ENCODE measurements at places on chromosomes 12 and 14. TPM values are rescaled to one million over a fixed set of nuclear protein-coding genes. Genes with fewer than 3 reads are reported as not detected.

KRT78 gene
- not detected for total RNA-seq

STXBP6 gene
- 1.7 TPM for total RNA-seq

NUP37 gene
- 28.7 TPM for total RNA-seq

GARIN6 gene
- not detected for total RNA-seq

LRP1-AS gene
- total RNA-seq: not detected

FGF23 gene
- not detected for total RNA-seq

JAG2 gene
- total RNA-seq: 4.0 TPM

KRT83 gene
- total RNA-seq: not detected

SERPINA10 gene
- not detected for total RNA-seq

CLEC4E gene
- not detected for total RNA-seq

REP15 gene
- 2.4 TPM for total RNA-seq

PAPOLA gene
- 122 TPM for total RNA-seq

TAS2R19 gene
- total RNA-seq: 5.1 TPM

NGB gene
- not detected for total RNA-seq

CLEC14A gene
- 0.33 TPM for total RNA-seq

PIWIL1 gene
- total RNA-seq: not detected

SIX1 gene
- total RNA-seq: 4.6 TPM

CELA1 gene
- not detected for total RNA-seq

RNASE7 gene
- not detected for total RNA-seq

OR4K1 gene
- not detected for total RNA-seq

SYCP3 gene
- 0.33 TPM for total RNA-seq

TEAD4 gene
- total RNA-seq: 7.0 TPM

NPAS3 gene
- 0.76 TPM for total RNA-seq

LRP1 gene
- total RNA-seq: 1,561 TPM

FAM90A1 gene
- 0.13 TPM for total RNA-seq

CFAP251 gene
- total RNA-seq: 7.9 TPM

NRL gene
- 0.96 TPM for total RNA-seq

CEBPE gene
- total RNA-seq: not detected

KRT7 gene
- 15.0 TPM for total RNA-seq

NR4A1 gene
- 5.9 TPM for total RNA-seq

PMEL gene
- total RNA-seq: 0.65 TPM

PARP11 gene
- total RNA-seq: 6.4 TPM

PDZRN4 gene
- total RNA-seq: 0.07 TPM

ARMH4 gene
- total RNA-seq: 9.6 TPM

ZNF385A gene
- 1.8 TPM for total RNA-seq

MEG3 gene
- 396 TPM for total RNA-seq

MYH6 gene
- not detected for total RNA-seq

SART3 gene
- 44.5 TPM for total RNA-seq

SLC17A8 gene
- total RNA-seq: not detected

AQP5 gene
- total RNA-seq: 0.52 TPM

SAMD15 gene
- total RNA-seq: 1.7 TPM

All from smooth muscle cell of the pulmonary artery (primary cell).